ENCODE measurements at places on chromosomes 5 and 9.

DNA sequence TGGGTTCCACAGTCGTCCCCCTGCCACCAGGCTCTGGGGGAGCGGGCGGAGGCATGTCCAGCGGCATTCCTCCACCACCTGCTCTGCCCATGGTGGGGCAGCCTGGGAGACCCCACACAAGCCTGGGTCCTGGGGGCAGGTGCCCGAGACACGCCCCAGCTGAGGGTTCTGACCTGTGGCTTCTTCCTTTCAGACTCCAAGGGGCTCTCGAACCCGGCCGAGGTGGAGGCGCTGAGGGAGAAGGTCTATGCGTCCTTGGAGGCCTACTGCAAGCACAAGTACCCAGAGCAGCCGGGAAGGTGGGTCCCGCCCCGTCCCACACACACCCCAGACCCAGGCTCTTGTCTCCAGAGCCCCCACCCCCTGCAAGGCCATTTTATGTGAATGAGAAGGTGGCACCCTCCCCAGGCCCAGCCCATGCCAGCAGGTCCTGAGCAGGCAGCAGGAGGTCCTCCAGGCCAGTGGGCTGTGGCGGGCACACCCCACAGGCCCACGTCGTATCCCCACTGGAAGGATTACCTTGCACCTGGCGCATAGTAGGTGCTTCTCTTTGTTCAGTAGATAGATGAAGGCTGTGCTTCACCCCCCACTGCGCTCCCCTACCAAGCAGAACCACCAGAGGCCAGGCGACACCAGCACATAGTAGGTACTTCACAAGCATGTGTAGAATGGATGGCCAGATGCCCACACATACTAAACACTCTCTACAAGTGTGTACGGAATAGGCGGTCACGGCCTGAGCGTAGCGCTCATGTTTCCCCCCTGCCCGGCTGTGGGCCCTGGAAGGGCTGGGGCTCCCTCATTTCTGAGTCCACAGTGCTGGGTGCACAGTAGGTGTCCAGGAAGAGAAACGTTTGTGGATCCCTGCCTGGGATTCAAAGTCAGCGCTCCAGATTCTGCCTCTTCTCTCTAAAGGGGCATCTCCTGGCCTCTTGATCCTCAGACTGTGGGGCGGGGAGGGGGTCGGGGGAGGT lies 107.9 kb downstream of the RXRA start:
- no peak for DNase-seq

DNA sequence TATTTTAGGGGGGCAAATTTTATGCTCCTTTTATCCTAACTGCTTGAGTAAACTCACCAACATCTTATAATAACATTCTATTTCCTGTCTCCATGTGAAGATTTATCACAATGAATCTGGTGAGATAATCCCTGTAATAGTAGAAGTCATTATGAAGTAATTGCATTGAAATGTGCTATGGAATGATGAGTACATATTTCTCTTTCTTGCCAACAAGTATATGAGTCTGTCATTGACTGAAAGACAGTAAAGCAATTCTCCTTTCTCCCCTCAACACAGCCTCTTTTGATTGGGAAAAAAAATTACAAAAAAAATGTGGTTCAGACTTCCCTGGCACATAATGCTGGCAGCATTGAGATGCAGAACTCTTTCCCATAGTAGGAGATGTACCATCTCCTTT lies 459.2 kb upstream of the RGMB start:
- DNase-seq = no peak

- DNase-seq = no peak
These were observed 42.5 kb downstream of the TMEM174 start for GRCh38 chr5:73215531-73215890.

DNA sequence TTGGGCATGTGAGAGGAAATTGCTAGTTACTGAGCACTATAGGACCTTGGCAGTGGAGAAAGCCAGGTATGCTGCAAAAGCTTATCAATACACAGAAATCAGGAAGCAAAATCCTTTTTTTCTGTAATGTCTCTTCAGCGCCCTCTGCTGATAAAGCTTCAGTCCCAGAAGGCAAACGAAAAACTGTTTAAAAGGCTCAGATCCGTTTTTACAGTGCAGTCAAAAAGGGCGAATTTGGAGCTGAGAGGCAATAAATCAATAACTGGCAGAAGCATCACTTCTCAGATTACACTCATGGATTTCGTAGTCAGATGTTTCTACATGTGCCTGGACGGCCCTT lies 1.1 kb upstream of the MAN2A1 start:
- DNase-seq = no peak

DNA sequence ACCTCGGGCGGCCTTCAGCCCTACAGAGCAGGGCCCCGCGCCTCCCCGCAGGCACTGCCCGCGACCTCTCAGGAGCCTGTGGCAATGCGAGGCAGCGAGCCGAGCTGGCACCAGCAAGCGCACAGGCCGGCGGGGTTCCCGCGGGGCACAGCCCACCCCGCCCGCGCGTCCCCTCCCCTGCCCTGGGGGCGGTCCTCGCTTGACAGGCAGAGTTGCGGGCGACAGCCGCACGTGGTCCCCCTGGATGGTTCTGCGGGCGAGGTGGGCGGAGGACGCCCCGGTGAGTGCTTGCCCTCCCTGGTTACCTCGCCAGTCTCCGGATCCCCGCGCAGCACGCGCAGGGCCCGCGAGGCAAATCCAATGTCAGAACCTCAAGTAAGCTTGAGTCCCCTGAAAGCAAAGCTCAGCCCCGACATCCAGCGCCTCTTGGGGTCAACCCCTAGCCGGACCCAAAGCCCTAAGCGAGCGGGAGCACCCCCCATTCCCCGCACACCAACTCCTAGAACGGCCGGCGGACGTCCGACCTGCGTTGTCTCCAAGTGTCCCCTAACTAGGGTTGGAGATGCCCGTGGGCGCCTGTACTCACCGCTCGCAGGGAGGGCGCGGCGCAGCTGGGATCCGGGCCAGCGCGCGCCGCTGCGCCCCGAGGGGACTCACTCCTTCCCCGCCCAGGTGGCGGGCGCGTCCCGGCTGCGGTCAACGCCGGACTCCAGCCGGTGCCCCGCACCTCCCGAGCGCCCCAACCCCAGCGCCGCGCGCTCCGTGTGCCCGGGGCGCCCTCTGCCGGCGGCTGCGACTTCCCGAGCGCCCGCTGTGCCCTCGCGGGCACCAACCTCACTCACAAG lies at the start of gene DRD1:
DRD1 (minus strand) TSS at position 123 of the 845 bp plus-strand sequence. CDS start 1,083 bp downstream, outside the sequence.
- DNase-seq = no peak

GRCh38 chr9:90632647-90633207 lies 9.9 kb downstream of the DIRAS2 start:
- DNase-seq = no peak

- no peak for DNase-seq
These were observed 10.6 kb upstream of the CXXC5 start for GRCh38 chr5:139637438-139638089.

DNA sequence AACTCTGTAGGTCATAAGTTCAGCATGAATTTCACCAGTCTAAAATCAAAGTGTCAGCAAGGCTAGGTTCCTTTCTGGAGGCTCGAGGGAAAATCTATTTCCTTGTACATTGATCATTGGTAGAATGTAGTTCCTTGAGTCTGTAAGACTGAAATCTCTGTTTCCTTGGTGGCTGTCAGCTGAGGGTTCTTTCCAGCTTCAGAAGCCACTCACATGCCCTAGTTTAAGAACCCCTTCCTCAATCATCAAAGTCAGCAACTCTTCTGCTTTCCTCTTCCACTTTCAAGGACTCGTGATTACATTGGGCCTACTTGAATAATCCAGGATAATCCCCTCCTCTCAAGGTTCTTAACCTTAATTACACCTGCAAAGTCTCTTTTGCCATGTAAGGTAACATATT lies 4.9 kb upstream of the SCAMP1 start:
- DNase-seq = no peak

- DNase-seq = no peak
These were observed 16.1 kb downstream of the OLFML2A start for GRCh38 chr9:124793015-124793541.

DNA sequence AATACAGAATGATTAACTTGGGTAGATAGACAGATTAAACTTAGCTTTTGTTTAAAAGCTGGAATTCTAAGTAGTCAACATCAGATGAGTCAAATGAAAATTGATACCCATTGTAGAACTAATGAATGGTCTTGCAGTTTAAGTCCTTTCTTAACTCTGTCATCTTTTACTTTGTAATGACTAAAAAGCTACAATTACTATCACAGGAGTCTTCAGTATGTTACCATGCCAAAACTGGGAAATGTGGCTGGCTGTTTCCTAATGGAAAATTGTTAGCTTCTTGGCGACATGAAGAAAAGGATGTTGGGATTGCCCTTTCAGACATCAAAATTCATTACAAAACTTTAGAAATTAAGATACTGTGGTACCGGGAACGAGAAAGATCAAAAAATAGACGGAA lies 20.2 kb upstream of the ANXA1 start:
- no peak for DNase-seq

GRCh38 chr9:32698706-32699277 lies 63.3 kb upstream of the TAF1L start:
- DNase-seq = no peak

GRCh38 chr5:78063495-78063894 lies 231.0 kb downstream of the AP3B1 start:
- DNase-seq = no peak

DNA sequence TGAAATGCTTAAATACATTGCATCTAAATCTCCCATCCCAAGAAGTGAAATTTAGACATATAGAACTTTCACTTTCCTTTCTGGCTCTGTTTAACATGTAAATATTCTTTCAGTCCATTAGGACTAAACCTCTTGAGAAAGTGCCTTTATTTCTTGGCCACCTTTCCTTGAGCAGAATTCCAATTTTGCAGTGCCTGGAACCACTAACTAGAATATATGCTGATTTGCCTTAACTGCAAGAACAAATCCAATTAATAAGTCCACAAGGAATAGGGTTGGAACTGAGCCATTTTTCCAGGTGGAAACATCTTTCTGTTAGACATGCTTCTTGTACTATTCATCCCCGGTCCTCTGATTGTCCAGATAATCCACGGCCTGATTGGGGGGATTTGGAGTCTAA lies 478.0 kb downstream of the ENC1 start:
- no peak for DNase-seq

- DNase-seq = no peak
These were observed 1581.8 kb upstream of the WWC1 start for GRCh38 chr5:166709691-166710090.

DNA sequence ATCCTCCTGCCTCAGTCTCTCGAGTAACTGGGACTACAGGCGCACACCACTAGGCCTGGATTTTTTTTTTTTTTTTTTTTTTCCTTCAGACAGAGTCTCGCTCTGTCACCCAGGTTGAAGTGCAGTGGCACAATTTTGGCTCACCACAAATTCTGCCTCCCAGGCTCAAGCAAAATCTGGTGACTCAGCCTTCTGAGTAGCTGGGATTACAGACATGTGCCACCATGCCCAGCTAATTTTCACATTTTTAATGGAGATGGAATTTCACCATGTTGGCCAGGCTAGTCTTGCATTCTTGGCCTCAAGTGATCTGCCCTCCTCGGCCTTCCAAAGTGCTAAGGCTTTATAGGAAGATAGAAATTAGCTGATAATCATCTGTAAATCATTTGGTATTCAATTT lies 43.9 kb downstream of the NSA2 start:
- no peak for DNase-seq

DNA sequence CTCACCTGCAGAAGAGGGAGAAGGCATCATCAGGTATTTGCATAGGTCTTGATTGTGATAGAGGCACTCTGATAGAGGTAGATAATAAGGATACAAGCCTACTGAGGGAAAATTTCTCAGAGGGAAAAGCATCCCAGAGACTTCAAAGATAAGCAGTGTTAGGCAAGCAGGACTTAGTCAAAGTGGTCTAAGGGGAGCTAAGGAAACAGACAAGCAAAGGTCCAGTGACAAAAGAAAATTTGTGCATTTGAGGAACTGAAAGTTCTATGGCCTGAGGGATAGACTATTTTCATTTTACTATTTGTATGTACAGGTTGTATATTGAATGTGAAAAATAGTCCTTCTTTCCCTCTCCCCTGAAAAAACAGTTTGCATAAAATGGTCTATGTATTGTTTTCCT lies 27.4 kb downstream of the OXCT1 start:
- no peak for DNase-seq

DNA sequence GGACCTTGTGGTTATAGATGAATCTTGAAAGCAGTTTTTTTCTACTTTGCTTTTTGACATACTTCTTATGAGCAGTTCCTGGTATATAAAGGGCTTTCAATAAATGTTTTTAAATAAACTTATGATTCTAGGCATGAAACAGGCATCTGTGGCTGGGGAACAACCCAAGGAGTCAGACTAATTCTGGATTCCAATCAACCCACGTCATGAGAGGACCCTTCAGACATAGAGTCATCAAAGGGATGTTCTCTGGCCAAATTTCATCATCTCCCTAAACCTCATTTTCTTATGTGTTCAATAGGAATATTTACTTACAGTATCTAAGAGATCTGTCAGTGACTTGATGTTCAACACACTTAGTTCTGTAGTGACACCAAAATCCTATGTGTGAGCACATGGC lies 243.8 kb upstream of the ZNF462 start:
- DNase-seq = no peak

DNA sequence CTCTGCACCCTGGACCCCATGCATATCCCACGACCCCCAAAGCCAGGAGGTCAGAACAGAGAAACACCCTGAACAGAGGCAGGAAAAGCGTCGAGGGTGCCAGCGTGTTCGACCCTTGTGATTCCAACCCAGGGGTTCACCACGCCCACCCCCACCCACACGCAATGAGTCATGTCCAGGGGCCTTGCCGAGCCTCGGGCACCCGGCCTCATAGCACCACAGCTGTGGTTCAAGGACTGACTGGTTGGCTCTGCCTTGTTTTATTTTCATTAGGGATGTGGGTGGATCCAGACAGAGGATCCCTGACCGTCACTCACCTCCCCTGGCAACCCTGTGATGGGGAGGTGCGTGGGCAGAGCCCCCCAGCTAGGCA lies 9.5 kb upstream of the QSOX2 start:
- no peak for DNase-seq
